ENCODE measurements at places on chromosomes 2 and 18.

GRCh38 chr2:8329660-8330622 lies 351.9 kb upstream of the ID2 start:
- DNase-seq = no peak

DNA sequence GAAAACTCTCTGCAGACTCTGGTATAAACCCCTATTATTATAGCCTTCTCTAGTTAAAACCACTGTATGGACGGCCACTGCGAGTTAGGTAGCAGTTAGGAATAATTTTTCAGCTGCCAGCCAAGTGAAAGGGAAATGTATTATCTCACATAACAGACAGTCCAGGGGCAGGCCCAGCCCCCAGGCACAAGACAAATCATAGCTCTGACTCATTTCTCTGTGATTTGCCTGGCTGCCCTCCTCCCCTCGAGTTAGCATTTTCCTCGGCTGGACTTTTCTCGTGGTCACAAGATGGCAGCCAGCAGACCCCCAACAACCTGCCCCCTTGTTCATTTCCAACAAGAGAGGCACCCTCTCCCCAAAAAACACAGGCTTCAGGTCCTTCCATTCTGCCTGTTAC lies 10.5 kb downstream of the VIT start:
- no peak for DNase-seq

- no peak for DNase-seq
Observed at GRCh38 chr2:64338108-64338507, 115.9 kb upstream of the LGALSL start.

DNA sequence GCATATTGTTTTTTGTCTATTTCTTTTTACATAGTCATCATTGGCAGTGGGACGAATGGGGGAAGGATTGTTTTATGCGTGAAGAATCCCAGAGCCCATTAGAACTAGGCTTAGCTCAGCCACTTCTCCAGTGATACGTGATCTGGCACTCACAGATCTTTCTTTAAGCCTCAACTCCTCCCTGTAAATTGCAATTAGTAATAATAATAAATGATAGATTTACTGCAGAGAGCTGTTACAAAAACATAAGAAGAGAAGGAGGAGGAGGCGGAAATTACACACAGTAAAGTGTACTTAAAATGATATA lies 629.3 kb downstream of the NRXN1 start:
- no peak for DNase-seq

DNA sequence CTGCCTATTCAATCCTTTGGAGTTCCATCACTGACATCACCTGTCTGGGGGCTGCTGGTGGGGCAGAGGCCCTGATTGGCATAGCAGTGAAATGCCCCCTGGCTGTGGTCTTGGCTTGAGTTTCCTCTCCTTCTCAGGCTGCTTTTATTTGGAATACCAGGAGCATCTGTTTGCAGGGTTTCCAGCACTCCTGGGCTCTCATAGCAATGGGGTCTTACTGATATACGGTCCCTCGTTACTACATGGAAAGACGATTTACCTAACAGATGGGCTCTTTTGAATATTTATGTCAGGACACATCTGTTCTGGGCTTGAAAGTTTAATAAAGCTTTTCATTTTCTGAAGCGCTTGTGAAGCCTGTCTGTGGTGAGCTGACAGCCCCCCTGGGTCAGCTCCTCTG lies 230.3 kb downstream of the SLC4A3 start:
- DNase-seq = no peak

- DNase-seq = no peak
Observed at GRCh38 chr2:38432820-38433606, 55.9 kb upstream of the ATL2 start.

GRCh38 chr2:46873604-46874068 lies 42.0 kb downstream of the MCFD2 start:
- no peak for DNase-seq

- no peak for DNase-seq
Observed at GRCh38 chr2:207504513-207505170, 25.1 kb upstream of the CREB1 start.

GRCh38 chr2:236548179-236548921 lies 21.3 kb upstream of the ACKR3 start:
- DNase-seq = no peak

- DNase-seq = no peak
Observed at GRCh38 chr2:28356095-28356911, 36.4 kb upstream of the FOSL2 start.

- DNase-seq = no peak
Observed at GRCh38 chr2:71534201-71534600, 80.8 kb downstream of the DYSF start.

GRCh38 chr18:57190026-57190425 lies 43.1 kb downstream of the BOD1L2 start:
- DNase-seq = no peak

DNA sequence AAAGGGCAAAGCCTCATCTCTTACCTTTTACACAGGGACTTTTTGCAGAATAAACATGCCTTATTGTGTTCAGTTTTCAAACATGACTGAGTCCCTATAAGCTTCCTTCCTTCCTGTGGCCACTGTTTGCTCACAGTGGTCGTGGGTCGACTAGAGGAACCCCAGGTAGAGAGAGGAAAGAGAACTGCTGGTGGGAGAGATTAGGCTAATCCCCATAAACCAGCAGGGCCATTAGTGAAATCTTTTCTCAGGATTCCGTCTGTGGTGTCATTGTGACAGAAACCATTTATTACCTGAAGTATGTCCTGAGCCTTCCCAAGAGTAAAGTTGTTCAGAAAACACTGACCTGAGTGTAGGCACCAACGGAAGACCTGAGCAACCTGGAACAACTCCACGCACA lies 21.3 kb upstream of the BOD1L2 start:
- no peak for DNase-seq

- no peak for DNase-seq
Observed at GRCh38 chr2:201820383-201821007, 14.2 kb downstream of the CDK15 start.

Data from activated naive CD4-positive, alpha-beta T cell (primary cell).